Daoy (cell line): ENCODE measurements at places on chromosomes 13 and 19.

DNA sequence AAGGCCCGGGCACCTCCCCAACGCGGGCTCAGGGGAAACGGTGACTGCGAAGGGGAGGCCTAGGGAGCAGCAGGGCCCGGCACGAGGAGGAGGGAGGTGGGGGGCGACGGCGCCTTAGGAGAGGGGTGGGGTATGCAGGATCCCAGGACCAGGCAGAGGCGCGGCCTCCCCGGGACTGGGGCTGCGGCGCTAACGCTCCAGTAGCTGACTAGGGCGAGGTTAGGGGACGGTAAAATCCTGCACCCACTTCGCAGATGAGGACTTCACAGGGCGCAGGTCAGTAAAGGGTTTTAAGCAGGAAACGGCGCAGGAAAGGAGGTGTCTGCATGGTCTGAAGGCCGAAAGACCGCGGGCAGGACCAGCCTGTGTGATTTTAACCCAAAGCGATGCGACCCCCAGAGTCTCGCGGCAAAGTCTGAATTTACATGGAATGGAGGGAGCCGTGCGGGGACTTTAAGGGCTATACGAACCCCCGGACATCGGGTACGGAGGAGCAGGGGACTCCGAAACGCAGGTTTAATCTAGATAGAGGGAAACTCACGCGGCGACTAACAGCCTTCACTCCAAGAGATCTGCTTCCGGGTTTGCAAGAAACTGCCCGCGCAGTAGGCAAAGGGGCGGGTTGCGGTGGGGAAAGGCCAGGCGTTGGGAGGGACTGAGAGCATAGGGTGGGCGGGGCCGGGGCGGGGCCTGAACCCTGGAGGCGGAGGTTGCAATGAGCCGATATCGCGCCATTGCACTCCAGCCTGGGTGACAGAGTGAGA lies at the start of gene ZNF665:
ZNF665 (minus strand) TSS at position 588 of the 764 bp plus-strand sequence. CDS start 10,460 bp downstream, outside the sequence.
- peak; percentile 94 for DNase-seq

DNA sequence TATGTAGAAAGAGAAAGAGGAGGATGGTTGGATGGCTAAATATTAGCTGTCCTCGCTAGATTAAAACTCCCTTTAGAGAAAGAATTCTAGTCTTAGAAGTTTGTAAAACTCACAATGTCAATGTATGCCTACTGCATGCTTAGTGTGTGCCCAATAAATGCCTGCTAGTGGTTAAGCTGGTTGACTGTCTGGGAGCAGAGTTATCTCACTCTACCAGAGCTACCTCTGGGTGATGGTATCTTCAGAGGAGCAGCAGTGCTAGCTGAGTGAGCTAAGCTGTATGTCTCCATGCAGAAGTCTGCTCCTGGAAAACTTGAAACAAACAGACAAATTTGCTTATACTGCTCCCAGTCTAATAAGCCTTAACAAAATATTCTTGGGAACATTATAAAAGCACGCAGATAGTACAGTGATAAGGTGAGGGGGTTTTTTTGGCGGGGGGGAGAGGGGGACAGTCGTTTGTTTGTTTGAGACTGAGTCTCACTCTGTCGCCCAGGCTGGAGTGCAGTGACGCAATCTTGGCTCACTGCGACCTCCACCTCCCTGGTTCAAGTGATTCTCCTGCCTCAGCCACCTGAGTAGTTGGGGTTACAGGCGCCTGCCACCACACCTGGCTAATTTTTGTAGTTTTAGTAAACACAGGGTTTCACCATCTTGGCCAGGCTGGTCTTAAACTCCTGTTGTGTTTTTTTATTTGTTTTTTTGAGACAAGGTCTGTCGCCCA lies 202.8 kb upstream of the TSC22D1 start:
- no peak for DNase-seq

- no peak for DNase-seq
Measured at GRCh38 chr19:12163826-12164225, 930 bp downstream of the ZNF136 start.

- no peak for DNase-seq
Measured at GRCh38 chr19:30896554-30896953, 452.7 kb downstream of the TSHZ3 start.

- no peak for DNase-seq
Measured at GRCh38 chr13:21005193-21005592, 56.2 kb downstream of the LATS2 start.

DNA sequence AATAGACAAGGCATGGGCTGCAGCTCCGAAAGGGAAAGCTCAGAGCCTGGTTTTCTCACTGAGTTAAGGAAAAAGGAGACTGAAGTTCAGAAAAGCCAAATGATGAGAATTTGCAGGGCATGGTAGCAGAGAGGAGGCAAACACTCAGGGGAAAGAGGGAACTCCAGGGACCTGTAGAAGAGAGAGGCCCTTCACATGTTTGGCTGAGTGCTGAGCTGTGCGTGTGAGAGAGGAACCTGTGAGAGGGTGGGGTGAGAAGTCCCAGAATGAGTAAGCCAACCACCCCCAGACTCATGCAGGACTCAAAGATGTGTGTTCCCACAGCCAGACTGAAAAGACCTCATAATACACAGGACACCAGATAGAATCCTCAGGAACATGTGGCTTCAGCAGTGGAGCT lies 2.8 kb upstream of the CRYL1 start:
- DNase-seq, result peak; percentile 9

DNA sequence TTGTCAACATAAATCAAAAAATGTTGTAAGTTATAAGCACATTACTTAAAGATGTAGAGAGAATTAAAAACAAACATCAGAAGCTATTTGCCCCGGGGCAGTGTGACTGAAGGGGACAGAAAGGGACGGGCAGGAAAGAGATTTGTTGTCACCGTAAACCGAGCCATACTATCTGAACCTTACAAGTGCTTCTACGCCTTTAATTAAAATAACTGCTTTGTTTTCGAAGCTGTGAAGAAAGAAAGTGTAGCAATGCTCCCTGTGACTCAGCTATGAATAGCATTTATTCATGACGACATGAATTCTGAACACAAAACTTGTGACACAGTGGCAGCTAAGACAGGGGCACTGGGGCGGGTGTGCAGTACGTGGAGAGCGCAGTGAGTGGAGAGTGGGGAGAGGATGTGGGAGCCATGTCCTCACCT lies 30.0 kb downstream of the ZNF787 start:
- DNase-seq, result no peak

GRCh38 chr13:33931397-33932311 lies 113.7 kb downstream of the RFC3 start:
- DNase-seq, result peak; percentile 35

- no peak for DNase-seq
Measured at GRCh38 chr13:43244481-43244880, 221.1 kb downstream of the DNAJC15 start.

DNA sequence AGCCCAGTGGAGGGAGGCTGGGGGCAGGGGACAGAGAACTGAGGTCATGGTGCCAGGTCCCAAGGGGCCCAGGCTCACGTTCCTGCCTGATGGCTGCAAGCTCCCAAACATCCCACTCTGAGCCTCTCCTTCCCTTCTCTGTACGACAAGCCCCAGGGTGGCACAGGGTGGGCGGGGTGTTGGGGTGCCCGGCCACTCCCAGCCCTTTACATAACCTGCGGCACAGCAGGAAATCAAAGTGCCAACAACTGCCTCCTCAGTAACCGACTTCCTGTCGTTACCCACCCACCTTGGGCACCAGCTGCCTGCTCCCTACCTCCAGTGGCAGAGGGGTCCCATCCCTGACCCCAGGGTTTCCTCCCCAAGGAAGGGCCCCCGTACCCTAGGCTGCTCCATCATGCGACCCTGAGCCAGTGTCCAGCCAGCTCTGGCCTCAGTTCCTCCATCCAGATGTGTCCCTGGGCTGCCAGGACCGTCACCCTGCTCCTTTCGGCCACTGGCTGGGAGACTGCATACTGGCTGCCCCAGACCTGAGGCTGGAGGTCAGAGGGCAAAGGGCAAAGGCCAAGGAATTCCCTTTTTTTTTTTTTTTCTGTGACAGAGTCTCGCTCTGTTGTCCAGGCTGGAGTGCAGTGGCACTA lies 27.7 kb upstream of the NFIC start:
- no peak for DNase-seq

- no peak for DNase-seq
Measured at GRCh38 chr13:52067237-52067636, 42.7 kb downstream of the UTP14C start.
